ENCODE measurements at places on chromosomes 16 and 17.

- DNase-seq = no peak
Measured at GRCh38 chr17:39973496-39973895, 7.1 kb upstream of the PSMD3 start.

GRCh38 chr17:53950858-53951250 lies 128.1 kb downstream of the KIF2B start:
- DNase-seq = no peak

GRCh38 chr17:73620414-73620813 lies 23.8 kb downstream of the SDK2 start:
- no peak for DNase-seq

DNA sequence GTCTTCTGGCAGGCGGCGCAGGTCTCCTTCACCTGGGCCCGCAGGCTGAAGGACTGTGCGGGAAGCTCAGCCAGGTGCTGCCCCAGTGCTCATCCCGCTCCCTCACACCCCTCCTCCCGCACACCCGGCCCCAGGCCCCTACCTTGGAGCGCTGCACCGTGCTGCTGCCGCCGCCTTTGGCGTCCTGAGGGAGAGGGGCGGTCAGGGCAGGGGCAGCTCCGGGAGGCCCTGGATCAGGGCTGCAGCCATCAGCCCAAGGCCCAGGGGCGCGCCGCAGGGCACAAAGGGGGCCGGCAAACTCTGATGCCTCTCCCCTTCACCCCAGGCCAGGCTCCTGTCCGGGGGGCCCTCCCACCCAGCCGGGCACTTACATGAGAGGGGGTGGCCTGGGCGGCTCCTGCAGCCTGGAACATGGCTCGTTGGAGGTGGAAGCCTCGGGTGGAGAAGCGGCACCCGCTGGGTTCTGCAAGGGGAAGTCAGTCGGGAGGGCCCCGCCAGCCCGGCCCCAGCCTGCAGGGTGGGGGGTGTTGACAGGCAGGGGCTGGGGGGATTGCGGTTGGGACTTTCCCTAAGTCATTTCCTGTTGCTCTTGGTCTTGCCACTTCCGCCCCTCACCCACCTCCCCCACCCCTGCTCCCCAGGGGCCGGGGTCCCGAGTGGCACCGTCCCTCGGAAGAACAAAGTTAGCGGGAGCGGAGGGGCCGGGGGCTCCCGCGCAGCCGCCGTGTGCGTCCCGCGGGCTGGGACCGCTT lies 863 bp downstream of the LIMD2 start:
- peak; percentile 91 for DNase-seq

DNA sequence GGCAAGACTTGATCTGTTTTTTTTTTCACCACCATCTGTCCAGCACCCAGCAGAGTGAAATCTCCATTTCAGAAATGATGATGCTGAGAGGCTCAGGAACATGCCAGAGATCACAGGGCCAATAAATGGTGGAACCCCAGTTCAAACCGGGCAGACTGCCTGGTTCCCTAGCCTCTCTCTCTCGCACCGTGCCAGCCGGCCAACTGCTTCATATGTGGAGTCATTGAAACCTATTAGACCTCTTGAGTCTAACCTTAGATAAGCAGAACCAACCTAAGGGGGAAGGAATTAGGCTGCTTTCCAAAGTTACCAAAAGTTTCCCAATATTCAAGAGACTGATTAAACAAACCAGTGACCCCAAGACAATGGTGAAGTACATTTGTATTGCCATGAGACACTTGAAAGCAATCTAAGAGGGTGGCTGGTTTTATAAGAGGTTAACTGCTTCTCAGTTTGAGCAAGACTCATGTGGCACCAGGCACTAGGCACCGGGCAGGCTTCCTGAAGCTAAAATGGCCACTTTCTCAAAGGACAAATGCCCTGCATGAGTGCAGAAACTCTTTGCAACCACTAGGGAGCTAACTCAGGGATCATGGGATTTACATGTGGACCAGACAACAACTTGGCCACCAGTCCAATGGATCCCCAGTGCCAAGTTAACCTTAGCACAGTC lies 18.4 kb downstream of the TOX3 start:
- no peak for DNase-seq

DNA sequence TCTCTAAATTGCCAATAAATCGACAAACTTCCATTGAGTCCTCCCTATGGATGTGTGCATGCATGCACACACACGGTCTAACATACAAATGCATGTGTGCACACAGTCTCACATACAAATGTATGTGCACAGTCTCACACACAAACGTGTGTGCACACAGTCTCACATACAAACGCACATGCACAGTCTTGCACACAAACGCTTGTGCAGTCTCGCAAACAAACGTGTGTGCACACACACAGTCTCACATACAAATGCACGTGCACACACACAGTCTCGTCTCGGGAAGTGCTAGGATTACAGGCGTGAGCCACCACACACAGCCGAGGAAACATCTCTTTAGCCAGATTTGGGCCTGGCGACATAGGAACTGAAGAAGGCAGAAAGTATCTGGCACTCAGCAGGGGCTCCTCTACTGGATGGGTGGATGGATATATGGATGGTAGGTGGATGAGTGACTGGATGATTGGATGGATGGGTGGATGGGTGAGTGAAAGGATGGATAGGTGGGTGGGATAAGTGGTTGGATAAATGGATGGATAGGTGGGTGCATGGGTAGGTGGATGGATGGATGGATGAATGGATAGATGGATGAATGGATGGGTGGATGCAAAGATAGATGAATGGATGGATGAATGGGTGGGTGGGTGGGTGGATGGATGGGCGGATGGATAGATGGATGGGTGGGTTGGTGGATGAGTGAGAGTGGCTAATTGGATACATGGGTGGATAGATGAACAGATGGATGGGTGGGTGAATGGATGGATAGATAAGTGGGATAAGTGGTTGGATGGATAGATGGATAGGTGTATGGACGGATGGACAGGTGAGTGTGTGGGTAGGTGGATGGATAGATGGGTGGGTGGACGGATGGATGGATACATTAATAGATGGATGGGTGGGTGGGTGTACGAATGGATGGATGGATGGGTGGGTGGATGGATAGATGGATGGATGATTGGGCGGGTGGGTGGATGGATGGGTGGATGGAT lies 48.9 kb upstream of the FASN start:
- no peak for DNase-seq

GRCh38 chr17:40921026-40921425 lies 16.4 kb downstream of the KRT23 start:
- no peak for DNase-seq

DNA sequence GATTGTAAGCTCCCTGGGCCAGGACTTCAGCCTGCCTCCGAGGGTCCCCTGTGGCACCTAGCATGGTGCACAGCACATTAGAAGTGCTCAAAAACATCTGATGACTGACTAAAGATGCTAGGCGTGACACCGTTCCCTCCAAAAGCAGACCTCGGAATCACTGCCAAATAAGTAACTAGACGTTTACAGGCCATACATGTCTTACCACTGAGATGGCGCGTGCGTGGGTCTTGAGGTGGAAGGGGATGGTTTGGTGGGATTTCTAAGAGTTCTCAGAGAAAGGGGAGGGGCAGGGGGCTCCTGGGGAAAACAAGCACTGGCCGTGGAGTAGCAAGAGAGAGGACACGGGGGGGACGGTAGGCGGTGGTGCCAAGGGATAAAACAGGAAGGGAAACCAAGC lies 12.4 kb downstream of the MPO start:
- no peak for DNase-seq

GRCh38 chr17:258045-258734 lies 76.7 kb upstream of the DOC2B start:
- DNase-seq = no peak

- DNase-seq = no peak
Measured at GRCh38 chr17:6085812-6086211, 15.6 kb downstream of the WSCD1 start.

GRCh38 chr17:61897548-61898180 lies 30.1 kb downstream of the INTS2 start:
- no peak for DNase-seq

DNA sequence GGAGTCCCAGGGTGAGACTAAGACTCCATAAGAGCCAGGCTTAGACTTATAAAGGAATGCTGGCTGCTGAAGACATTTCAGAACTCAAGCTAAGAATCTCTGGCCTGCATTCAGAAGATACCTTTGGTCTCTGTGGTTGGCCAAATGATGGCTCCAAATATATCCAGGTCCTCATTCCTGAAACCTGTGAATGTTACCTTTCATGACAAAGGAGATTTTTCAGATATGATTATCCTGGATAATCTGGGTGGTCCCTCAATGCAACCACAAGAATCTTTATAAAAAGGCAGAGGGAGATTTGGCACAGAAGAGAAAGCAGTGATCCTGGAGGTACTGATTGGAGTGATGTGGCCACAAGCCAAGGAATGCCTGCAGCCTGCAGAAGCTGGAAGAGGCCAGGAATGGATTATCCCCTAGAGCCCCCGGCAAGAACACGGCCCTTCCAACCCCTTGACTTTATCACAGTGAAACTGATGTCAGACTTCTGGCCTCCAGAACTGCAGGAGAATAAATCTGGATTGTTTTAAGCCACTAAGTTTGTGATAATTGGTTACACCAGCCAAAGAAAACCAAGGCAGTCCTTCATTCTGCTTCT lies 253.3 kb downstream of the SLC39A11 start:
- no peak for DNase-seq

GRCh38 chr16:82888591-82889001 lies 261.8 kb downstream of the CDH13 start:
- DNase-seq = no peak

- DNase-seq = no peak
Measured at GRCh38 chr16:83674931-83675535, 132.7 kb upstream of the HSBP1 start.

- DNase-seq = no peak
Measured at GRCh38 chr16:6374821-6375220, 957.8 kb upstream of the RBFOX1 start.

DNA sequence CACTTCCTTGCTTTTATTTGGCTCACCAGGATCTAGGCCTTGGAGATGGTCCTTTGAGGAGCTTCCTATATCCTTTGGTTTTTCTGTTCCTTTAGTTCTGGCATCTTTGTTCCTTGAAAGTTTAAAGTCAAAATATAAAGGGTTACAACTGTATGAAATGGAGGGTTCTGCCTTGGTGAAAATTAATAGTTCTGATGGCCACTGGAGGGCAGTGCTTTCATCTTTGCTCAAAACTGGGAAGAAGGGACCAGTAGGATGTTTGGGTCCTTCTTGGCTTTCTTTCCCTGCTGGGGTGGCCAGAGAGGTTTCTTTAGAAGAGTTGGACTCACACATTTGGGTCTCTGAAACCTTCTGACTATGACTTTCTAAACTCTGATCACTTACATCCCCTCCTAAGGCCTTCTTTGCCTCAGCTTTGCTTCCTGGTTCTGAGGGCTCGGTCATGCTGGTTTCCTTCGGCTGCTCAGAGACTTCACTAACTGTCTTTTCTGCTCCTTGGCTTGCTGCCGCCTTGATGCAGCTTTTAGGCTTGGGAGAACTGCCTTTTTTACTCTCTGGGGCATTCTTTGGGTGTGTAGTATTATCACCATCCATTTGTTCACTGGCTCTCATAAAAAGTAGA lies 10.9 kb upstream of the ITGA2B start:
- DNase-seq = no peak

DNA sequence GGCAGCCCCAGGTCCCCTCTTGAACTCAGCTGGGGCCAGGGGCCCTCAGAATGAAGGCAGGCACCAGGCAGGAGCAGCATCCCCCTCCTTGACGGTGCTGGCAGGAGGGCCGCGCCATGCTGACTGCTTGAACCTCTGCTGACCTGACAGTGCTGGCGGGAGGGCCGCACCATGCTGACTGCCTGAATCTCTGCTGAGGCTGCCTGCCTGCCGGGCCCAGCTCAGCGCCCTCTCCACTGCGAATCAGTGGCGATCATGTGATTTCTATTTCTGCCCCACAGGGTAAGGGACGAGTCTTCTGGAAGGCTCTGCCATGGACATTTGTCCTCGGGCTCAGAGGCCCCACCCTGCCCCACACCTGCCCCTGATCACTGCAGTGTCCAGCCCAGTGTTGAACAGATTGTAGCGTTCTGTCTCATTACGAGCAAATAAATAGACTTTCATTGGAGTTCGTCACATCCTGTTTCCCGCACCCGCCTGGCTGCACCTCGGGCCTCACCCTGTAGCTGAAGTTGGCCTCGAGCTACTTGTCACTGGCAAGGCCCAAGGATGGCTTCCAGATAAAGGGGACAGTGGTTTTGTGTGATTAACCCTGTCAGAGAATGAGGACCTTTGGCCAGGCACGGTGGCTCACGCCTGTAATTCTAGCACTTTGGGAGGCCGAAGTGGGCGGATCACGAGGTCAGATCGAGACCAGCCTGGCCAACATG lies 8.6 kb downstream of the C16orf90 start:
- DNase-seq = no peak

GRCh38 chr17:250487-251300 lies 69.2 kb upstream of the DOC2B start:
- no peak for DNase-seq

DNA sequence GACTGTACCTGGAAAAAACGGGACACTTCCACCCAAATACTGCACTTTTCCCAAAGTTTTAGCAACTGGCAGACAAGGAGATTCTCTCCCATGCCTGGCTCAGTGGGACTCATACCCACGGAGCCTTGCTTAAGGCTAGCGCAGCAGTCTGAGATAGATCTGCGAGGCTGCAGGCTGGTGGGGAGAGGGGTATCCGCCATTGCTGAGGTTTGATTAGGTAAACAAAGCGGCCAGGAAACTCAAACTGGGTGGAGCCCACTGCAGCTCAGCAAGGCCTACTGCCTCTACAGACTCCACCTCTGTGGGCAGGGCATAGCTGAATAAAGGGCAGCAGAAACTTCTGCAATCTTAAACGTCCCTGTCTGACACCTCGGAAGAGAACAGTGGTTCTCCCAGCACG lies 44.8 kb downstream of the UTP18 start:
- no peak for DNase-seq

DNA sequence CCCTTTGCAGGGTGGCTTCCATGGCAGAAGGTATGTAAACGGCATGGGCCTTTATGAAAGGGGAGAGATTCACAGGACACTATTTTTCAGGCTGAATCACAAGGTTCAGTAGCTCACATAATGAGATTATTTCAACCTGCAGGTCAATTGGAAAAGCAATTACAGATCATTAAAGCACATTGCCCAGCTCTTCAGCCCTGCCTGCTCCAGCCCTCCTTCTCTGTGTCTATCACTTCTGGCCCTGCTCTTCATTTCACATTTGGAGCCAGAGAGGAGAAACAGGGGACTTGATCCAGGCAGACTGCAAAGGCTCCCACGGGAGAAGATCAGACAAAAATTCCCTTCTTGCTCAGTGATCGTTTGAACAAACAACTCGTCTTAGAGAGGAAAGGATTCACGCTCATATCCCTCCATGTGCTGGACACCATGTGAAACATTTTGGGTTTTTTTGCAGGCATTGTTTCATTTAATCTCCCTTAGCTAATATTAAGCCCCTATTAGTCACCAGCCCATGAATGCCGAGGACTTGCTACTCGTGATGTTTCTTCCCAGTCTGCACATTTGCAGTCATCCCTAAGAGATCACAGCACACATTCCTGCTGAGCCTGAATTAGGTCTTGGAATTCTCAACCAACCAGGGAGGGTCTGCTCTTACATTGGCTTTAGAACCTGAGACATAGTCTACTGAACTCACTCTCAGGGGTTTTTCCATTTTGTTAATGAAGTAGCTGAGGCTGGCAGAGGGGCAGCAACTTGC lies 443.9 kb upstream of the CCL2 start:
- DNase-seq = no peak

Data from CD4-positive, alpha-beta memory T cell (primary cell).